ENCODE measurements at places on chromosomes 11 and 22.

- DNase-seq, result no peak
Measured at GRCh38 chr11:95341221-95341620, 110.2 kb upstream of the SESN3 start.

GRCh38 chr22:33028234-33028633 is 29.9 kb downstream of the SYN3 start:
- DNase-seq, result no peak

- DNase-seq, result no peak
Measured at GRCh38 chr11:70828593-70829082, 423.7 kb downstream of the SHANK2 start.

DNA sequence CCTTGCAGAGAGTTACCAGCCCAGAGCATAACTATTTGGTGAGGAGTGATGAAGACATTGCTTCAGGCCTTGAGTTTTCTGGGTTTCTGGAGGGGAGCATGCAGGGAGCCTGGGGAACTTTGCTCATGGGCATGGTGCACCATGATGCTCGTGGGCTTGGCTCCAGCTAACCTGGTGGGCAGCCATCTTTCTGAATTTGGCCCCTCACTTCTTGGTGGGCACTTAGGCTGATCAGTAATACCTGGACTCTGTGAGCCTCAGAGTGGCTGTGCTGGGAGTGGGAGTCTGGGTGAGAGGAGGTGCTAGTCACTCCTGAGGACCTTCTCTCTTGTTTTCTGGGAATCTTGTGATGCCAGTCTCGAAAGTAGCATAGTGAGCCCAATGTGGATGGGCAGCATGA is 30.6 kb downstream of the AMPD3 start:
- DNase-seq, result no peak

DNA sequence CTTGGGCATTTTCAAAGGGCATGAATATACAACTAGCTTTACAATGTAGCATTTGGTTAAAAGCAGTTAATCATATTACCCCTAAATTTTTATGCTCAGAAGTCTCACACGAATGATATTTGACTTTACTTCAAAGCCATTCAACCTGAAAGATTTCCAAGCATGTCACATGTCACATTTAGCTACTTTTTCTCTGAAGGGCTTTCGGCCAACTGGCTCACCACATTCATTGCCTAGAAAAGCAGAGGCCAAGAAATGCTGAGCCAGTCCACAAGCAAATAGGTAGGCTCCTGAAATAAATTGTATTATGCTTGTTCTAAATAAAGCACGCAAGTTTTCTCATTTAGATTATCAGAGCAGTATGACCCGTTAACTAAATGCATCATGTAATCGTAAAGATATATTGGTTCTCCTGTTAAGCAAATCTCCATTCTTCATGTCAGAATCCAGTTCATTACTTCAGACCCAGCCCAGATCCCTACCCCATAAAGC is 30.6 kb downstream of the PAX6 start:
- DNase-seq, result no peak

DNA sequence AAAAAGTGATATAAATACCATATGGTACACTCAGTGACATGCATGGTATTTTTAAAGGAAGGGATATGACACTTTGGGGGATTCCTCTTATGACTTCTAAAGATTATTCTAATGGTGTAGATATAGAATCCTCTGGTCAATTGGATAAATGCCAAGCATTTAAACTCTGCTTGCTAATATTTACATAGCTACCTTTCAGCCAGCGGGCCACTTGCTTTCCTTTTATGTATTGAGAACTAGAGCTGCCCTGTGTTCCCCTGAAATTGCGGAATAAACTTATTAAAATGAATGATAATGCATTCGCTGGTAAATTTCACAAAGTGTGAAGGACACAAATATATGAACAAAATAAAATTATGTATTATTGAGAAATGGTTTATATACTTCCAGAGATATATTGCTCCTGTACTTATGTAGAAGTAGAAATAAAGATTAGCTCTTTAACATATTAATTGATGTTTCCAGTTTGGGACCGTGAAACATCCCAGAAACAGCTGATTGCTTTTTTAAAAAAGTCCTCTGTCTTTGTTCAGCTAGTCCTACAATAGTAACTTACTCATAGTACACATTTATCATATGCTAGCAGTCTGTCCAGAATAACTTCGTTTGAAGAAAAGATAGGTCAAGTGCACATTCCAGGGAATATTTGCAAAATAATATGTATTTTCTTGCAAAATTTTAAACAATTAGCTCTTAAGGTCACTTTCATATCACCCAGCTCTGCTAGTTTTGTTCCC is 40.1 kb upstream of the CARD18 start:
- no peak for DNase-seq
